Stimulated activated CD4-positive, alpha-beta T cell treated with anti-CD3 and anti-CD28 coated beads, Interleukin-4, amount 100 ng/mL, for 48 hours (primary cell): ENCODE measurements at places on chromosomes 2 and 18.

DNA sequence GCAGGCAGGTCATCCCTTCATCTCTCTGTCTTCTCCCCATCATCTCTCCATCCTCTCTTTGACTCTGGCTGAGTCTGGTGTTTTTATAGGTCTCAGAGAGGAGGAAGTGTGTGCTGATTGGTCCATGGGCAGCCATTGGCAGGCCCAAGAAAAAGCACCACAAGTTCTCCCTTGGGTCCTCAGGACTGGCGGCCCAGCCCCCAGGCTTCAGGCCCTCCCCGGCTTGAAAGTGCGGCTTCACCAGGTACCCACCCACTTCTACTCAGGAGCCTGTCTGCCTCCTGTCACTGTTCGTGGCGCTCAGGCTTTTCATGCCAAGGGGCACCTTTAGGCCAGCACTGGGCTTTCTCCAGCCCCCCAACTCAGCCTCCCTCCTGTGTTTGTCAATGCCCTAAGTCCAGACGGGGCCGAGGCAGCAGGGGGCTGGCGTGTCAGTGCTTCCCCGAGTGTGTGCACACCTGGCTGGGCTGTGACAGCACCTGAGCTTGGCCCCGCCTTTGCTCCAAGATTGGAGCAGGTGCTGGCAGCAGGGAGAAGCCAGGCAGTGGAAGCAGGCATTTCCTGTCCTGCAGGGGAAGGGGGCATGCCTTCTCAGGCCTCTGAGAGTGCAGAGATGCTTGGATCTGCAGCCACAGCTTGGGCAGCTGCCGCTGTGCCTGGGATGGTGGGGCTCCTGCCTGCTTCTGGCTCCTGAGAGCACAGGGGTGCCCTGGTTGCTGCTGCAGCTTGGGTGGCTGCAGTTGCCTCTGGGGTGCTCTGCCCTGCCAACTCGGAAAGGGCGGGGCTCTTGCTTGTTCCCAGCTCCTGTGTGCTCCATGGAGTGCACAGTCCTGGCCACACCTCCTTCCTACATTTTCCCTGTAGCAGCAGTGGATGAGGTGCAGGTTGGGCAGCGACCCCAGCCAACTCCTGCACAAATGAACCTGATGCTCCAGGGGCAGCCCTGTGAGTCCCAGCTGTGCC is 34.1 kb downstream of the FBXO48 start:
- DNase-seq = no peak

GRCh38 chr2:192073878-192074277 is 120.9 kb downstream of the TMEFF2 start:
- no peak for DNase-seq

DNA sequence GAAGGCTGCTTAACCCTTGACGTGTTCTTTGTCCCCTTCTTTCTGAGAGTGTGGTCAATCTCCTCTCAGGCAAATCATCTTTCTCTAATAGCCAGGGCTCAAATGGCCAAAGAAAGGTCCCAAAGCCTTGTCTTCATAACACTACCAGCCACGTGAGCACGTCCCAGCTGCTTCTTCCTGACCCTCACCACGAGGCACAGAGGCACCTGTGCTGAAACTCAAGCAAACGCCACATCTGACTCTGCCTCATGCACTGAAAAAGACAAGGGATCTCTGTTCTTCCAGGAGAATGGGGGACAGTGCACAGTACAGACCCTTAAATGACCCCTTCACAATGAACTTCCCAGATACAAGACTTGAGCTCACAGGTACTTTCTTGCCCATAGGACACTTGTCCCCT is 31.8 kb downstream of the BCL11A start:
- DNase-seq = no peak

GRCh38 chr2:109260886-109261700 is 132.1 kb downstream of the SH3RF3 start:
- no peak for DNase-seq

DNA sequence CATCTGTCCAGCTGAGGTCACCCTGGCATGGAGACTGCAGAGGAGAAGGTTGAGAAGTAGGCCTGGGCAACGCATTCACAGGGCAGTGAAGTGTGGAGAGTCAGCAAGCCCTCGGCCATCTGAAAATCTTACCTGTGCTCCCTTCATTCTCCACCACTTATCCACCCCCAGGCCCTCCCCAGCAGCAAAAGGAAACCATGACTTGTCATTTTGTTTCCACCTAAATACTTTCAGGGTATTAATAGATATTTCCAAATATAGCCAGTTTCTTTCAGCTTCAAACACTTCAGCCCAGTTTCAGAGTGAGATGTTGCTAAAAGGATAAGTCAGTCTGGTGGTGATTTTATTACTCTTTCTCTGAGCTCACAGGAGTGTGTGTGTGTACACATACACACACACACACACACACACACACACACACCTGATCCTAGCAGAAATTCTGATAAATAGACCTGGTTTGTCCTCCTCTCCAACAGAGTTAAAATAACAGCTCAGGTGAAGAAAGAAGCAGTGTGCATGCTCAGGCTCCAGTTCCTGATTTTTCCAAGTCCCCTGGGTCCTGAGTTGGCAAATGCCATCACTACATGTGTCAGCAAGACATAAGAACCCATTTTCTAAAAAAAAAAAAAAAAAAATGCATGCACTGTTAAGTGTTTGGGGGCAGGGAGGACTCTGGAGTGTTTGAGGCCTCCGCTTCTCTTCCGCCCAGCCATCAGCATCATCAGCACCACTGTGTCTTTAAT is 82.8 kb downstream of the LOXHD1 start:
- DNase-seq = no peak

- DNase-seq = no peak
These were observed 100.9 kb upstream of the TEX51 start for GRCh38 chr2:126797622-126798275.

- no peak for DNase-seq
These were observed 2.2 kb downstream of the ONECUT2 start for GRCh38 chr18:57437402-57437765.

GRCh38 chr2:96546321-96546720 is 9.8 kb downstream of the ARID5A start:
- DNase-seq = no peak

DNA sequence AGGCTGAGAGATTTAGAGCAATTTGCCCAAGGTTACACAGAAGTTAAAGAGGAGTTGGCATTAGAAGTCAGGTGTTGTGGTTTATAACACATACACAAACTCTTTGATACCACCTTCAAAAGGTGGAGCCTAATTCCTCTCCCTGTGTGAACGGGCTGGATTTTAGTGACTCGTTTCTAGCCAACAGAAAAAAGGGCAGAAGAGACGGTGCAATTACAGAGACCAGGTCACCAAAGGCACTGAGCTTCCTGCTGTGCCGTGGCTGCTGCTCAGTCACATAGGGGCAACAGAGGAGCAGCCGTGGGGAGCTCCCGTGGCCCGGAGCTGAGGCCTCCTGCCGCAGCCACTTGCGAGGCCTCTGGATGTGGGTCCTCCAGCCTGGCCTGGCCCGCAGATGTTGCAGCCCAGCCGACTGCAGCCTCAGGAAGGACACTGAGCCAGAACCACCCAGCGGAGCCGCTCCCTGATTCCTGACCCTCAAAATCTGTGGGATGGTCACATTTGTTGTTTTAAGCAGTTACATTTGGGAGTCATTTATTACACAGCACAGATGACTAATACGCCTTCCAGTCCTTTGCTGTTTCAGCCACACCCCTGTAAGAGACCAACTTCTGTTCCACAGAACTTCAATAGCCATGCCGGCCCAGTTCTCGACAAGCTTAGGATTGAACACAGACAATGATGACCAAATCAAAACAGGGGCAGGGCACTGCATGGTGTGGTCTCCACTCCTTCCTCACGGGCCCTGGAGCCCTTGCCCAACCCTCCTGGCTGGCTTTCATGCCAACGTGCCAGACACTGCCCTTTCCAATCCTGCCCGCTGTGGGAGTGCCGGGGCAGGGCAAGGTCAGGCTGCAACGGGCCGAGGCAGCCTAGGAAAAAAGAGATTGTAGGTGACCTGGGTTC is 17.1 kb downstream of the EDAR start:
- no peak for DNase-seq
